ENCODE measurements at places on chromosomes 13 and 19. TPM values are rescaled to one million over a fixed set of nuclear protein-coding genes. Genes with fewer than 3 reads are reported as not detected.

GRCh38 chr19:4577020-4577782, 17.7 kb upstream of the SEMA6B start:
- no peak for DNase-seq

DNA sequence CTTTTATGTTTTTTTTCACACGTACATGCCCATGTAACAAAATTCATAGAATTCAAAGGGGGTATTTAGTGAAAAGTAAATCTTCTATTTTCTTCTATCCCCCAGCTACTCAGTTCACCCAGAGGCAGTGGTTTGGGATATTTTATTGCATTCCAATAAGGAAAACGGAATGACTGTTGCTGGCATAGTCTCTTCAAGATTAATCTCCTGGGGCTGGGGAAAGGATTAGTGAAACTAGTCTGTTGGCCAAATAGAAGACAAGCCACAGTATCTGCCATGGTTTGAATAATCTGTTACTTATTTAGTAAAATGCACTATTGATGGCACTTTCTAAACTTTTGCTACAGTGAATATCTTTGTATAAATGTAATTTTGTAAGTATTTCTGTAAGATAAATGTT, 122.0 kb downstream of the NDFIP2 start:
- DNase-seq = no peak

DNA sequence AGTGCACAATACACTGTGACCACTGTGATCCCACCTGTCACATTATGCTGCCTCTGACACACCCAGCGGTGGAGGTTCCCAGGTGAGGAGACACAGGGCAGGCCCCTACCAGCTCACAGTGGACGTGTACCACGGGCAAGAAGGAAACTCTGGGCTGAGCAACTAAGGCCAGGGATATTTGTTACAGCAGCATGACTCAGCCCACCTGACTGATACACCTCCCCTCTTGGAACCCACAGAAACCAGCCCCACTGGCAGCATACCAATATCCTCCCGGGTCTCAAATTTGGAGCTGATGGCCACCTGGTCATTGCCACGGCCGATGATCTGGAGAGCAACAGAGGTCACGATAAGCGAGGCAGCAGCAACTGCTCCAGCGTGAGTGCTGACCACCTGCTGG, 14.9 kb downstream of the KLC3 start:
- no peak for DNase-seq

GRCh38 chr13:84358601-84359000, 476.3 kb upstream of the SLITRK1 start:
- DNase-seq = no peak

DNA sequence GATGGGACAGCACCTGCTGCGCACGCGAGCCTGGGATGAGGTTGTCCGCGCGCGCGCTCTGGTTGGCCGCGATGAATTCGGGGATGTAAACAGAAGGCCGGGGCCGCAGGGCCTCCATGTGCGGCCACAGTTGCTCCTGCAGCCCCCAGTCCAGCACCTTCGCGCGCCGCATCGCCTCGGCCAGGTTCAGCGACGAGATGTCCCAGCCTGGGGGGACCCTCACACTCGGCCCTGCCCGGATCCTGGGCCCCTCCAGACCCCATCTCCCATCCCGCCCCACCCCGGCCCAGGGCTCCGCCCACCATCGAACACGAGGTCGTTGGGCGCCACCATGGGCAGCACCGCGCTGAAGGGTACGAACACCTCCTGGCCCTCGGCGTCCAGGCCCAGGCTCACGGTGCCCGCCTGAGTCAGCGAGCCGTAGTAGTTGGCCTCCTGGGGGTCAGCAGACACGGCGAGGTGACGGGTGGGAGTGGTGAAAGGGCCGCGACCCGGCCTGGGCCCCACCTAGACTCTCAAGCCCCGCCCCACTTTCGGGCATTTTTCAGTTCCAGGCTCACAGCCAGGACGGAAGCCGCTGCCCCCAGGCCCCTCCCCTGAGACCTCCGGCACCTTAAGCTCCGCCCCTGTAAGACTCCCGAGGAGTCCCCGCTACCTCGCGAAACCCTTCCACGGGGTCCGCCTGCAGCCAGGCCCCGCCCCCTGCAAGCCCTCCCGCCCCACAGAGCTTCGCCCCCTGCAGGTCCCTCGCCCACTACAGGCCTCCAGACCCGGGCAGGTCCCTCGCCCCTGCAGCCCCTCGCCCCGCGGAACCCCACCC, 1.1 kb downstream of the ISYNA1 start:
- DNase-seq = no peak

DNA sequence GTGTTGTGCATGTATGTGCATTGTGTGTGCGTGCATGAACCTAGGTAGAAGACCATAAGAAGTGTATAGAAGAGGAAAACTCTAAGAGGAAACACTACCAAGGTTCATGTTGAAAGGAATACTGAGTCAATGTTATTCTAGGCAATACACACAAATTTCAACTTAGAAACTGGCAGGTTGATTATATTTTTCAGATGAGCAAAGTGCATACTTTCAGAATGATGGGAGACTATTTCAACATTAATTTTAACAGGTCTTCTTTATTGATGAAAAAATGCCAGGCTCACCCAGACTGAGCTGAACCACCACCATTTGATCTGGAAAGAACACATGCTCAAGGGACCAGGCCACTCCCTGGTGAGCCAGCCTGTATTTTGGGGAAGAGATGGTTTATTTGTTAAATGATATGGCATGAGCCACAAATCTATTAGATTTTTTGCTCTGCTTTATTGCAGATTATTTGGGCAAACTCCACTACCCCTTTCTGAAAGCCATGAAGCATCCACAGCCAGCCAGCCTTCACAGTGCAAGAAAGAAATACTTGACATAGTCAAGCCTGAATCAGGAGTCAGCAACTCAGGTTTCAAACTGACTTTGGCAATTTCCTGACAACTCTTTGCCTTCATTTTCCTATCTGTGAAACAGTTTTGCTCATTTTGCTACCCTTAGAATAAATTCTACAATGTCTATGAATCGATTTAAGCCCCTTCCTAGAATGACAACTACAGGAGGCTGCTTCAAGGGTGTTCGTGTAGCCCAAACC, 368.9 kb downstream of the COG6 start:
- no peak for DNase-seq

- DNase-seq = no peak
Measured at GRCh38 chr19:10343495-10343894, 4.1 kb upstream of the ICAM3 start.

Gene ACP4
- total RNA-seq = not detected

Gene NDUFS7
- 162 TPM for total RNA-seq

Gene REEP6
- 4.6 TPM for total RNA-seq

All from tibial nerve (tissue), 4 donors.